CD4-positive, CD25-positive, alpha-beta regulatory T cell (primary cell): ENCODE measurements at places on chromosomes 4 and X.
A peak's percentile ranks its signal among the peaks of the same experiment; 100 is the strongest.

GRCh38 chrX:44871114-44871645, 1.8 kb upstream of the KDM6A start:
- no peak for DNase-seq

GRCh38 chrX:96685210-96686099, 813 bp downstream of the DIAPH2 start:
- DNase-seq: peak; percentile 4

DNA sequence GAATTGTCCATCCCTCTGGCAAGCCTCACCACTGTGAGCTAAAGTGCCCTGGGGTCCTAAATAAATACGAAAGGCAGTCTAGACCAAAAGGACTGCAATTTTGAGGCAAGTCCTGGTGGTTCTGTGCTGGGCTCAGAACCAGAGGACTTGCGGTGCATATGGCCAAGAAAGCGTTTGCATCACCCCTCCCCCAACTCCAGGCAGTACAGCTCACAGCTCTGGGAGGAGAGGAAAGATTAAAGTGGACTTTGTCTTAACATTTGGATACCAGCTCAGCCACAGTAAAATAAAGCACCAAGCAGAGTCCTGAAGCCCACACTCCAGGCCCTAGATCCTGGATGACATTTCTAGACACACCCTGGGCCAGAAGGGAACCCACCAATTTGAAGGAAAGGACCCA, 24.9 kb downstream of the RNF128 start:
- DNase-seq: no peak

- no peak for DNase-seq
Observed at GRCh38 chr4:4673070-4673469, 131.2 kb upstream of the STX18 start.

GRCh38 chrX:40504801-40505605, 75.8 kb upstream of the ATP6AP2 start:
- no peak for DNase-seq

GRCh38 chrX:16786791-16787735, 797 bp downstream of the TXLNG start:
- peak; percentile 19 for DNase-seq

- DNase-seq: no peak
Observed at GRCh38 chrX:141879616-141880015, 24.1 kb upstream of the MAGEC1 start.

DNA sequence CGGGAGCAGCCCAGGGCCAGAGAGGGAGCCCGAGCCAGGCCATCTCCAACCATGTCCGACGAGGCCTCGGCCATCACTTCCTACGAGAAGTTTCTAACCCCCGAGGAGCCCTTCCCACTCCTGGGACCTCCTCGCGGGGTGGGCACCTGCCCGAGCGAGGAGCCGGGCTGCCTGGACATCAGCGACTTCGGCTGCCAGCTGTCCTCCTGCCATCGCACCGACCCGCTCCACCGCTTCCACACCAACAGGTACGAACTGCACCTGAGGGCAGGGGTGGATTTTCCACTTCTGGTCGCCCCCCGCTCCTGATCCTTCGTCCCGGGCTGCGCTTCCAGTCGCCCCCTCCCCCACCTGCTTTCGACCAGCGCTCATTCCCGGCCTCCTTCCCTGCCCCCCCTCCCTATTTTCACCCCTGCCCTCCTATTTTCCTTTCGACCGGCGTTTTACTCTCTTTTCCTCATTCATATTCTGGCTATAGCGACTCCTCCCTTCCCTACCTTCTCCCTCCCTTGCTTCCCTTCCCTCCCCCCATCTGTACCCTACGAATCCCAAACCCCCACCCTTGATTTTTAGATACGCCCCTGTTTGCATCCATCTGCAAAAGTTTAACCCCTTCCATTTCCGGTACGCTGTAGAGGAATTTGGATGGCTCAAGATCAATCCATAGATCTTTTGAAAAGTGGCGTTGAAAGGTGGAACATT, 633 bp downstream of the FAM199X start:
- no peak for DNase-seq

GRCh38 chr4:111113591-111113990, 490.7 kb upstream of the PITX2 start:
- no peak for DNase-seq

DNA sequence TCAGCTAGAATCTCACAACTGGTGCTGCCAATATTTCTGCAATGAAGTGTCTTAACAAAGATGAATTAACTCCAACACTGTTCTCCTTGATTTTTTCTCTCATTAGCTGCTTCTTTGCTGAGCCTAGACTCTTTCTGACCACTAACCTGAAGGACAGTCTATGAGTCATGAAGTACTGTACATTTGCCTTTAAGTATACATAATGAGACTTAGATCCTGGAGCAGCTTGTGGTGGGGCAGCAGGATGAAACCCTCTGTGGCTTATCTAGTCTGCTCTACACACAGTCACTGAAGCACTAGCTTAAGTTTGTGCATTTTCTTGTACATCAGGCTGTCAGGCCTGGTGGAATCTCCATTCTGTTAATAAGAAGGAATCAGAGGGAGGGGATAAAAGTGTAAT, 307.4 kb upstream of the SMIM31 start:
- no peak for DNase-seq

GRCh38 chr4:36523182-36523581, 241.8 kb downstream of the DTHD1 start:
- no peak for DNase-seq

DNA sequence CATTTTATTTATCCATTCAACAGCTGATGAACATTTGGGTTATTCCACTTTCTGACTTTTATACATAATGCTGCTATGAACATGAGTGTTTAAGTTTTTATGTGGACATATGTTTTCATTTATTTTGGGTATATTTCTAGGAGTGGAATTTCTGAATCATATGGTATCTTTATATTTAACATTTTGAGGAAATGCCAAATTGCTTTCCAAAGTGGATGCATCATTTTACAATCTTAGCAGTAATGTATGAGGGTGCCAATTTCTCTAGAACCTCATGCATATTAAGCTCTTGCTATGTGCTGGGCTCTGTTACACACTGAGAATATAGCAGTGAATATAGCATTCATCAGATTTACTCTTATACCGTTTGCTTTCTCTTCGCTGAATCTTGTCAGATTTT, 983.7 kb downstream of the STIM2 start:
- DNase-seq: no peak

DNA sequence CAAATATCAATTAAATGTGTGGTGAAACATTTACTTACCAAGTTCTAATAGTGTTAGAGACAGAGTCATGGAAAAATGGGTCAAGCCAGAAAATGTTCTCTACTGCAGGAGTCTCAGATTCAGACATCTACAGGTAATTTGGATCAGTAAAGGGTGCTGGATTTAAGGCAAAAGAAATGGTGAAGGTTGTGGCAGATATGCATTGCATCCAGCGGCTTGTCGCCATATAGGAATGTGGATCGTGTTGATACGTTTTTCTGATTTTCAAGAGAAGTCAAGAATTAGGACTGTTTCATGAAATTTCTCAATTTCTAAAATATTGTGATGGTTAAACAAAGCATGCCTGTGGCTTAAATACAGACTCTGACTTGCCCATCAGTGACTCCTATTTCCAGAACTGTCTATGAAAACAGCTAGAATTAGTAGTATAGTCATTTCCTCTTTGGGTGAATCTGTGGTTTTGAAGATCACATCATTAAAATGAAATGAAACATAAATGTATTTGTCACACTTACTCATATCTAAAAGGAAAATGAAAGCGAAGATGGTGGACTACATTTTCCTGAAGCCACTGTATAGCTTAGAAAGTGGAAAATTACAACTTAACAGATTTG, 110.1 kb upstream of the VEGFC start:
- no peak for DNase-seq

DNA sequence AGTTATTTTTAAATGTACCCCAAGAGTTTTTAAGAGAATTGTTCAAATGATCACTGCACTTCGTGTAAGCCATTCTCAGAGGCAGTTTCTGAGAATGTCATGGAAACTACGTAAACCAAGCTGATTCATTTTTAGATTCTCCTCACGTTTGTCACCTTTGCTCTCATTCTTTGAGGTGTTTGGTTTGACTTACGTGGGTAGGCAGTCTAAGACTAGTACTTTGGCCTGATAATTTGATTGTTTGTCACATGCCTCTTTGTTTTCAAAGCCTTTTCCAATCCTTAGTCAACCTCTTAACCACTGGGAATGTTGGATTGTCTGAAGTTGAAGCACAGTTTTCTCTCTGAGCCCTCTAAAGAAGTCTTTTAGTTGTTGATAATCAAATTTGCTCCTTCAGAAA, 10.5 kb downstream of the SEPTIN11 start:
- DNase-seq: no peak

DNA sequence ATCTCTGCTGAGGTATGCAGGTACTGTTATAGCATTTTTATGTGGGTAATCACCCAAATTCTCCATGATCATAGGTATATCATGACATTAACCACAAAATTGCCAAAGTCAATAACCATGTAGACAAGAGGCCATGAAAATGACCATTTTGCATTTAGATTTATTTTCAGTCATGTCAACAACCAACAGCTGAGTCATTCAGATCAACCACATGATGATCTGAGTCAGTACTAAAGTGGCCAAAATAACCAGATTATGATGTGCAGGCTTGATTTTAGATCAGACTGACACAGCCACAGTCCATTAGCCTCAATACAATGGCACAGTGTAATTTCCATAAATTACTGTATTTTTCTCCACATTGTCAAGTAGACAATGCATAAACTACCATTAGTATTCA, 240.5 kb downstream of the GRIA3 start:
- no peak for DNase-seq

DNA sequence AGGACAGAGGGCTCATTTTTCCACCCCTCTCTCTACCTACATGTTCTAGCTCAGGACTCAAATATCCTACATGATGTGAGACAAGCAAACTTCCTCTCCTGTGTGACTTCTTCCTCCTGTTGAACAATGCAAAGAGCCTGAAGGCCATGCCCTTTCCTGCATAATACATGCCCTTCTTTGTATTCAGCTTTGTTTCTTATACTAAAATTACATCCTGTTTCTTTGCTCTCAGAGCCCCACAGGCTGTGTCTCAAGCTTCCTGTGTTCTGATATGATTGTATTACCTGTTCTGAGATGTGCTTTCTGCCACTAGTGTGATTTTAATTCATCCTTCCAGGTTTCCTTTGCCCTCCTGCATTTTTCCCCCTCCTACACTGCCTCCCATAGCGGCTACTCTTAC, 166.4 kb upstream of the AFF2 start:
- no peak for DNase-seq

DNA sequence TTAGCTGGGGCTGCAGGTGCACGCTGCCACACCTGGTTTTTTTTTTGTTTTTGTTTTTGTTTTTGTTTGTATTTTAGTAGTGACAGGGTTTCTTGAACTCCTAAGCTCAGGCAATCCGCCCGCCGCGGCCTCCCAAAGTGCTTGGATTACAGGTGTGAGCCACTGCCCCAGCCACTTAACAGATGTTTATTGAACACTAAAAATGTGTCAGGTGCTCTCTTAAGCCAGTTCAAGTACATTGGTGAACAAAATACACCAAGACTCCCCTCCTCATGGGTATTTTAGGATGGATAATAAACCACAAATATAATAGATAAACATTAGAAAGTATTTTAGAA, 69.9 kb downstream of the TRAPPC11 start:
- no peak for DNase-seq

GRCh38 chr4:113468165-113469022, 293.1 kb downstream of the CAMK2D start:
- DNase-seq: no peak

DNA sequence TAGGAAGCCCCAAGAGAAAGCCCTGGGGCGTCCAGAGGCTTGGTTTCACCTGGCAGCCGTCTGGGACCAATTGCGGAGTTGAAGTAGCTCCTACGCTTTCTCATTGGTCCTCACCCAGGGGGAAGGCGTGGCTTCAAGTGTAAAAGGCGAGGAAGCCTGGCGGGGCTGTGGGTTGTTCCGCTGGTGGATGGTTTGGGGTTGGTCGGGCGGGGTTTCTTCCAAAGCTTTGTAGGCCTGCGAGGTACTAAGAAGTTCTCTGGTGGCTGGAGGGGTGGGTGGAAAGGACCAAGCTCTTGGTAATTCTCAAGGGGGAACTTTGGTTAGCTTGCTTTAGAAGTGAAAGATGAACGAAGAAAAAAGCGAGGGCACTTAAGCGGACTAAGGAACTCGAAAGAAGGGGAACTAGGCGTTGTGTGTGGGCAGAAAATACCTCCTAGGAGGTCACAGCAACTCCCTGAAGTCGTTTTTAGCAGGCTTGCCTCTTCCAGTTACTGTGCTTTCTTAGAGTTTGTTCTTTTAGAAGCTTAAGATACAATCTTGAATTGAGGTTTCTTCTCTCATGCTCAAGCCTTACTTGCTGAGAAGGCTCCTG, 36.6 kb downstream of the CCNG2 start:
- DNase-seq: peak; percentile 80

DNA sequence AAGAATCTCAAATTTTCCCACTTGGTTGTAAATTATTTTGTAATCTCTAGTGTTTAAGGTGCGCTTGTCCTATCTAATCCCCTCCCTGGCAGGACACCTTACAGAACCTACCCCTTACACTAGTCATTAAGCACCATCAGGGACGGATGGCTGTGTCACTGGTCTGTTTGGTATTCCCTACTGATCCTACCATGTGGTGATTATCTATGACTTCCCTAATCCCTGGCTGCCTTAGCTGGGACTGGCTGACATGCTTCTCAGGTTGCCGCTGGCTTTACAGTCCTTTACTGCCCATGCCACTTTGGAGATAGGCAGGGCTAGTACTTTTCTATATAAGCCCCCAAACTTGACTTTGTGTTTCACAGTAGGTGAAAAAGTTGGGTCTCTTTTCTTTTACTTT, 58.6 kb downstream of the ELOVL6 start:
- no peak for DNase-seq

DNA sequence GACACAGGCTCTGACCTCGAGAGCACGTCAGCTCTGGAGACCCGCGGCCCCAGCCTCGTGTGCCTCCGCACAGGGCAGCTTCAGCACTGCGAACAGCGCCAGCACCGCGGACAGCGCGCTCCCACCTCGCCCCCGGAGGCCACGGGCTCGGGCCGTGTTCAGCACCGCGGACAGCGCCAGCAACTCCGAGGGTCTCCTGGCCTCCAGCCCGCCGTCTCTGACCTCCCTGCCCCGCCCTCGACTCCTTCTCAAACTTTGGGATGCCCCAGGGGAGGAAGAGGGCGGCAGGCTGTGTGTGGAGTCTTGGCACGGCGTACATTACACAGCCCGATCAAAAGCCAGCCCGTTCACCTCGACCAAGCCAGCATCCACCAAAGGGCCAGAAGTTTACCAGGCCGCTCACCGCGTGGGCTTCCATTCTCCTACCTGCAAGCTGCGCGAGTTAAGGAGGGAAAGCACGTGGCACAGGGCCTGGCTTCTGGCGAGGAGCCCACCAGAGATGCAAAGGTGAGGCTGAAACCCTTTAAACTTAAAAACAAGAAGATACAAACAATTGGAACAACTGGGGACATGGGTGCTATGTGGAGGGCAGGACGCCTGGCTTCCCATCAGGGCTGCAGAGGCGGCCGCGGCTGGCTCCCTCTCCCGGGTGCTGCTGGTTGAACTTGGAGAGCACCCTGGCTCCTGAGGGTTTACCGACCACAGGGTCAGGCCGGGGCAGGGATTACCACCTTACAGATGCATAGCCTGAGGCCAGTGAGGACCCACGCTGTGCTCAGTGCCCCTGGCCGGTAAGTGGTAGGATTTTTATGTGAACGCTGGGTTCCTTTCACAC, 4.5 kb upstream of the NKX1-1 start:
- DNase-seq: peak; percentile 26

- DNase-seq: no peak
Observed at GRCh38 chrX:11619441-11619840, 46.3 kb downstream of the ARHGAP6 start.

- no peak for DNase-seq
Observed at GRCh38 chr4:82797405-82798111, 1.0 kb downstream of the SCD5 start.

- DNase-seq: no peak
Observed at GRCh38 chr4:43316813-43317212, 424.3 kb downstream of the GRXCR1 start.
